ENCODE measurements at places on chromosomes 2 and 18. TPM values are rescaled to one million over a fixed set of nuclear protein-coding genes. Genes with fewer than 3 reads are reported as not detected.

The ABCG5 gene
- not detected for total RNA-seq

The COQ10B gene
- 11.3 TPM for total RNA-seq

The NAGK gene
- total RNA-seq, result 105 TPM

The EVX2 gene
- not detected for total RNA-seq

The TYMS gene
- 80.9 TPM for total RNA-seq

The POTEI gene
- total RNA-seq, result not detected

The AOX1 gene
- 36.7 TPM for total RNA-seq
